ENCODE measurements at places on chromosomes 11 and 22.

- no peak for DNase-seq
Observed at GRCh38 chr22:17269224-17269606, 50.0 kb upstream of the ADA2 start.

DNA sequence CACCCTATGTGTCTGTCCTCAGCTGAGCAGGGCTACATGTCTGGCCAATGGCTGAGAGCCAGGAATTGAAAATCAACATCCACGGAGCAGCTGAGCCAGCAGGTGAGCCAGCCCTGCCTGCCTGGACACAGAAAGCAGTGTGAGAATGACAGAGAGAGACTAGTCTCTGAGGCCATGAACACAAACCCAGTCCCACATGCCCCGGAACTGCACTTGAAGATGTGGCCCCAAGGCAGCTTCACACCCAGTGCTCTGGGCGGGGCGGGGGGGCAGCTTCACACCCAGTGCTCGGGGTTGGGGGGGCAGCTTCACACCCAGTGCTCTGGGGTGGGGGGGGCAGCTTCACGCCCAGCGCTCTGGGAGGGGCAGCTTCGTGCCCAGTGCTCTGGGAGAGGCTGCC is 37.6 kb downstream of the TRMU start:
- DNase-seq, result no peak

GRCh38 chr11:119160151-119160550 is 8.4 kb upstream of the NLRX1 start:
- no peak for DNase-seq

DNA sequence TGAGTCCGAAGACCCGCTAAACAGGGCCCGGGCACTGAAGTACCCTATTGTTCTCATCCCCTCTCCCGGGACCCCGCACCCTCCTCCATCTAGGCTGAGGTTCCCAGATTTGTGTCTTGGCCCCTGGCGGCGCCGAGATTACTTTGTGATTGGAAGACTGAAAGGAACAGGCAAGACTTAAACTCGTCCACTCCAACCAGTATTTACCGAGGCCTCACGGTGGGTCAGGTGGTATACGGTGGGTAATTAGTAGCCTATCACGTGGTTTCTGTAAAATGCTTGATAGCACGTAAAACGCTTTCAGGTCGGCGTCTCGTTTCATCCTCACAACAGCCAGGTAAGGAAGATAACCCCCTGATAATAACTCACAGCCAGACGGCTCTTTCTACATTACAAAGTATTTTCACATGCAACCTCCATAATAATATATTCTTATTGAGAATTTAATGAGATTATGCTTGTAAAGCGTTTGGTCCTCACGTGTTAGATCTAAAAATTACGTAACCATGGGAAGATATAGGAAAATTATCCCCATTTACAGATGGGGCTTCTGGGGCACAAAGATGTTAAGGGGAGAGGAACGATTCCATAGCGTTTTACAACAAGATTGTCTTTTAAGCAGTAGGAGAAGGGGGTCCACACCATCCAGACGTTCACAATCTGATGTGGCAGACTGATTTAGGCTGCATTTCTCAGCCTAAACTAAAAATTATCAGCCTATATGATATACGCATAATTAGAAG is 642 bp upstream of the PIK3C2A start:
- DNase-seq, result peak; percentile 64

- DNase-seq, result no peak
Observed at GRCh38 chr11:70301721-70302418, 31.4 kb downstream of the PPFIA1 start.

DNA sequence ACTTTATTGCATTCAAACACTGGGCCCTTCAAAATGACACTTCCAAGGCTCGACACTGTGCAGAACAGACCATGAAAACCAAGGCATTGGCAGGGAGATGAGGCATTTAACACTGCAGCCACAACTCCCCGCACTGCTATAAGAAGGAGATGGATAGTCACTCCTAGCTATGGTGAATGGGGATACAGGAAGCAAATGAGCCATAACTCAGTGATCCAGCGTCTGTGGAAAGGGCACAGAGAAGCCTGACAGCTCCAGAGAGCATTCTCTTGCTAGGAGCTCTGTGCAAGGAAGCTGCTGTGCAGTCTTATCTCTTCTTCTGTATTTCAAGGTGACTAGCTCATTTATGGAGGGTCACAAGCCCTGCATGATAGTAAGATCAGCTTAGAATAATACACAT is 20.9 kb downstream of the HPS4 start:
- no peak for DNase-seq

DNA sequence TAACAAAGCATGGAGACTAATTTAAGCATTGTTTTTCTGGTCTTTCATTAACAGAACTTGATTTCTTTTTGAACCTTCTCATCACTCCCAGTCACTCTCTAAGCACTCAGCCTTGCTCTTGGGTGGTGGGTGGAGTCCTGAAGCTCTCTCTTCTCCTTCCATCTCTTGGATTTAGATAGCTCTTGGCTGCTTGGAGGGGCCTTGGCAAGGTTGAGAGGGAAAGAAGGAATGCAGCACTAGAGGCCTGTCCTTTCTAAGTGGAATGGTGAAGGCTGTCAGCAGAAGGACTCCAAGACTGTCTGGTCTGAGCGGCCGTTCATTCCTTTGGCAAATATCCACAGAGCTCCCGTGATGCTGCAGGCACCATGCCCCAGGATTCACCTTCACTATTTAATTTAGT is 168.6 kb upstream of the E2F8 start:
- DNase-seq, result no peak

DNA sequence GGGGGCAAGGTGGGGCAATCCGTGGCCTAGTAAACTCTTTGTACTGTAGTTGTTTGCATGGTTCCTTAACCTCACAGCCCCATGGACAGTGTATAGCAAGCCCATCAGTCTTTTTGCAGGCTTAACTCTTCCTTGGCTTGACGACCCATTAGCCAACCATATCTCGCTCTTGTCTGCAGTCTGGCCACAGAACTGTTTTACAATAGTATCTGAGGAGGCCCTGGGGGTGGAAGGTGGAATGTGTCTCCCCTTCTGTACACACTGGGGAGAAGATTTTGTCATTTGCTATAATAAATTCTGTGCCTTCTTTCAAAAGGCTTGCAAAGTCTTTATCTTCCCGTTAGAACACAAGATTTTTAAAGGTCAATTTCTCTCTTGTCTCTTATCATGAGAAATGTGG is 190.3 kb upstream of the NARS2 start:
- DNase-seq, result no peak

DNA sequence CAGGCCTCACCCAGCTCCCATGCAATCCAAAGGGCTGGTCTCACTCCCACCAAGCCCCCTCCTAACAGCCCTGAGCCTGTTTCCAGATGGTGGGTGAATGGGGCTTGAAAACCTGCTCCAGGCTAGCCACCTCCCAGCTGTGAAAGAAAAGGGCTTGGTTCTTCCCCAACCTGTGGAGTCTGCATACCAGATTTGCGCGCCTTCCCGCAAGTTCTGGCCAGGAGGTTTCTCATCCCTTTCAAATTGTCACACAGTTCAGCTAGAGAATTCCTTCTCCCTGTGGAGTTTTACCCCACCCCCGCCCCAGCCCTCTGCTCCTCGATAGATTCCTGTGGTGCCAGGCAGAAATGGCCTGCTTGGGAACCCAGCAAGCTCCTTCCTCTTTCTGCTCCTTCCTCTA is 734.6 kb upstream of the FAT3 start:
- DNase-seq, result no peak

DNA sequence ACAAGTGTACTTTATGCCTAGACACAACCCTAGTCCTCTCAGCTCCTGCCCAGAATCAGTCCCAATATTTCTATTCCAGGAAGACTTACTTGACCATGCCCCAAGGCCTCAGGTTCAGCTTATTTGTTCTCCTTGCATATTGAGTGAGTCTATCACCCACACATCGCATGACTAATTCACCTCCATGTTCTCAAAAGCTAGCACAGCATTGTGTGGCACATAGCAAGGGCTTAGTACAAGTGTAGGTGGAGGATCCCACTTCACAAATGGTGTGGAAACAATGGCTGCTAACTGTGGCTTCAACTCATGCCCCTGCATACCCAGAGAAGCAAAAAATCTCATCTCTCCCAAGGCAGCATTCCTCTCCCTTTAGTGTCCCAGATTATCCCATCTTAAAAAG is 602.6 kb upstream of the API5 start:
- DNase-seq, result no peak

GRCh38 chr22:42977569-42977968 is 37.4 kb downstream of the PACSIN2 start:
- DNase-seq, result peak; percentile 36

GRCh38 chr11:128540469-128540868 is 46.9 kb downstream of the ETS1 start:
- DNase-seq, result no peak

DNA sequence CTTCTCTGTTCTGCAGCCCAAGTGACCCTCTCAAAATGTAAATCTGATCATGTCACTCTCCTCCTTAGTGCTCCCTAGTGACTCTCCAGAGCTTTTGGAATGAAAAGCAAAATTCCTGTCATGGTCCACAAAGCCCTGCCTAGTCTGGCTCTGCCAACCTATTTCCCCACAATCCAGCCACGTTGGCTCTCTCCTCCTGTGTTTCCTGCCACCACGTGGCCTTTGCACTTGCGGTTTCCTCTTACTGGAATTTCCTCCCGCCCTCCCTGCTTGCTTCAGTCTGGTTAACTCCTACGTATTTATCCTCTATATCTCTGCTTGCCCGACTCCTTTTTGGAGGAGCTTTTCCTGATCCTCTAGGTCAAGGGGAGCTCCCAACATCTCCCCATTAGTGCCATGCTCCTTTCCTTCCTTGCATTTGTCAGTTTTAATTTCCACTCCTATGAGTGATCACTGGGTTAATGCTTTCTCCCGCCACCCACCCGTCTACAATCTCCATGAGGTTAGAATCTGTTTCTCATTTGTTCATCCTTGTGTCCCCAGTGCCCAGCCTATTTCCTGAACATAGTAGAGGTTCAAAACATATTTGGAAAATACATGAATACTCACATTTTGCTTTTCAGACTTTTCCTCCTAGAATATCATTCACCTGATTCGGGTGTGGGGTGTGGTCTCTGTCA is 11.5 kb downstream of the NNMT start:
- DNase-seq, result no peak

GRCh38 chr11:70854901-70855556 is 397.3 kb downstream of the SHANK2 start:
- DNase-seq, result peak; percentile 6

DNA sequence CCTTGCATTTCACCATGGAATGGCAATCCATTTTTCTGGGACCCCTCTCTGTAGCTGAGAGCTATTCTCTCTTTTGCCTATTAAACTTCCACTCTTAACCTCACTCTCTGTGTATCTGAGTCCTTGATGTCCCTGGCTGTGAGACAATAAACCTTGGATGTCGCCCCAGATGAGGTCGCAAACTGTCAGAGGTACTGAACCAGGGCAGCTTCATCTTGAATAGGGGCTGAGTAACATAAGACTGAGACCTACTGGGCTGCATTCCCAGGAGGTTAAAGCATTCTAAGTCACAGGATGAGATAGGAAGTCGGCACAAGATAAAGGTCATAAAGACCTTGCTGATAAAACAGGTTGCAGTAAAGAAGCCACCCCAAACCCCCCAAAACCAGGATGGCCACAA is 68.0 kb downstream of the RSF1 start:
- DNase-seq, result no peak

DNA sequence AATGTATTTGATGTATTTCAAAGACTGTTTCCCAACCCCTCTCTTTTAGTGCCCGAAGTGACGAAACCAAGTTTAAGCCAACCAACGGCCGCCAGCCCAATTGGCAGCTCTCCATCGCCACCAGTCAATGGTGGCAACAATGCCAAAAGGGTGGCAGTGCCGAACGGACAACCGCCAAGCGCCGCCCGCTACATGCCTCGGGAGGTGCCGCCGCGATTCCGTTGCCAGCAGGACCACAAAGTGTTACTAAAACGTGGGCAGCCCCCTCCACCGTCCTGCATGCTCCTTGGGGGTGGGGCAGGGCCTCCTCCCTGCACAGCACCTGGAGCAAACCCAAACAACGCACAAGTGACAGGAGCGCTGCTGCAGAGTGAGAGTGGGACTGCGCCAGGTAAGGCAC is 84.1 kb downstream of the TNRC6B start:
- DNase-seq, result no peak

- no peak for DNase-seq
Observed at GRCh38 chr11:130868086-130868710, 48.1 kb downstream of the SNX19 start.

DNA sequence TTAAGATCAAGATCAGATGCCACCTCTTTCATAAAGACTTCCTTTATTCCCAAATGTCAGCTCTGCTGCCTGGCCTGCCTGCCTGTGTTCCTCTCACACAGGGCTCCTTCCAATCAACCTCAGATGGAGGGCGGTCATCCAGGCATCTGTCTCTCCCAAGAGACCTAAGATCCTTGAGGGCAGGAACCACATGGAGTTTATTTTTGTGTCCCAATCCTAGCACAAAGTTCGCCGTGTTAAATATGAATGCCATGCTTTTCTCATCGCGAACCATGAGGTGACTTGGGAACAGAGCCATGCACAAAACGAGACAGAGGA is 72.7 kb upstream of the ARFGAP3 start:
- no peak for DNase-seq

Data from erythroblast (primary cell).